ENCODE measurements at places on chromosomes 5 and 9.

- no peak for DNase-seq
Measured at GRCh38 chr9:16417161-16417560, 453.3 kb downstream of the BNC2 start.

GRCh38 chr5:74386571-74387334 is 253.8 kb downstream of the ENC1 start:
- DNase-seq, result no peak

GRCh38 chr9:119157196-119157595 is 212.0 kb downstream of the BRINP1 start:
- no peak for DNase-seq

DNA sequence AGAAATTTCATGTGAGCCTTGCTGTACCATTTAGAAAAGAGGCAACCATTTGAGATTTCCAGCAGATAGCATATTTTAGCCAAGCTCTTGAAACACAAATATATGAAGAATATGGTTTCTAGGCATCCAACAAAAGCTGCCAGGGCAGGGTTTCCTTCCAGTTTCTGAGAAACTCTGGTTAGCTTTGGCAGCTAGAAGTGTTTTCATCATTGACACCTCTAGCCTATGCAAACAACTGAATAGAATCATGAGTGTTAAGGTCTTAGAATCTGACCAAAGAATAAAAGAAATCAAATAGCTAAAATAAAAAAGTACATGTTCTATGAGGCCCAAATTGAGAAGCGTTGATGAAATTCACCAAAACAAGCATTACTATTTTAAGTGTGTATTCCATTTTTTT is 188.1 kb downstream of the TMEM167A start:
- DNase-seq, result no peak

DNA sequence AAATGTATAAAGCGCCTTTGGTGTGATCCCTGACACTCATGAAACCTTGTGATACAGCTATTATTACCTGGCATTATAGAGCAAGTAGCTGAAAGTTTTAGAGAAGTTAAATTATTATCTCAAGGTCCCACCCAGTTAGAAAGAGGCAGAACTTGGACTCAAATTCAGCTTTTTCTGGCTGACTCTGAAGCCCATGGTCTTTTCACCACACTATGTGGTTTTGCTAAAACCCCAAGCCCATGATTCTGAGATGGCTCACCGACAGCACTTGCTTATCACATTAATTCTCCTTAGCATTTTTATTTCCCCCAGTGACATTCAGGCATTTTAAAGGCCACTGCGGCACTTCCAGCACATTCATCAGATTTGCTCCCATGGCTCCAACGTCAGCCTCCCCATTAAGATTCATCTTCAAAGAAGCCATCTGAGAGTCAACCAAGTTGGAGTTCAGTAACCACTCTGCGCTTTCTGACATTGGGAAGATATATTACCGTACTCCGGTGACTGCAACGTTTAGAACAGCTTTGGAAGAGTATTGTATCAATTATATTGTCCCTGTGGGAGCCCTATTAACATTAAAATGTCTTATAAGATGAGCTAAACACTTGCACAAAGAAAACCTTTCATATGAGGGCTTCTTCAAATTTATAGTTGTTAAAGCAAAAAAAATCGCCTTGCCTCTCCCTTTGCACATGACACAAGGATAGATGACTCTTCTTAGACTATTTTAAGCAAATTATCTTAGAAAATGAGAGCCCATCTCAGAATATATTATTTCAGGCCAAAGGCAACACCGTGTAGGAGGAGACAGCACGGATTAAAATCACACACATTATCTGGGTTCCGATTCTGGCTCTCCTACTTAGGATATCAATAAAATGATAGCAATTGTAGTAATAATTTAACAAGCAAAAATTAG is 638.1 kb downstream of the ACTL7B start:
- DNase-seq, result no peak

- DNase-seq, result no peak
Measured at GRCh38 chr9:130950039-130950311, 10.9 kb upstream of the FIBCD1 start.

DNA sequence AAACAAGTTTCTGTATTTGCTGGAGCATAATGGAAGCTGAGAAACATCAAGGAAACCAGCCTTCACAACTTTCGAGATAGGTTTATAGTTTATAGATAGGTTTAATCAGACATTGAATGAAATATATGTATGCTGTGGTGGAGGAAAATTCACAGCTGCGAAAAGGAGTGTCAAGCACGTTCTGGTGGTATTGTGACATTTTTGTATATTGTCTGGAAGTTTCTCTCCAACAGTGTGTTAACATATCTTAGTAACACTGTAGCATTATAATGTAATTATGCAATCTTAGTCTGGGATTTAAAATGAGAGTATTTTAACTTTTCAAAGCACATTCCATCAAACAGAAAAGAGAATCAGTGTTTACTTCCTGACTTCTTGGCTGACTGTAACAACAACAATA is 50.0 kb downstream of the FCHO2 start:
- no peak for DNase-seq

GRCh38 chr5:147203213-147203612 is 31.6 kb upstream of the STK32A start:
- no peak for DNase-seq

- no peak for DNase-seq
Measured at GRCh38 chr5:72138943-72139521, 31.8 kb downstream of the MAP1B start.

DNA sequence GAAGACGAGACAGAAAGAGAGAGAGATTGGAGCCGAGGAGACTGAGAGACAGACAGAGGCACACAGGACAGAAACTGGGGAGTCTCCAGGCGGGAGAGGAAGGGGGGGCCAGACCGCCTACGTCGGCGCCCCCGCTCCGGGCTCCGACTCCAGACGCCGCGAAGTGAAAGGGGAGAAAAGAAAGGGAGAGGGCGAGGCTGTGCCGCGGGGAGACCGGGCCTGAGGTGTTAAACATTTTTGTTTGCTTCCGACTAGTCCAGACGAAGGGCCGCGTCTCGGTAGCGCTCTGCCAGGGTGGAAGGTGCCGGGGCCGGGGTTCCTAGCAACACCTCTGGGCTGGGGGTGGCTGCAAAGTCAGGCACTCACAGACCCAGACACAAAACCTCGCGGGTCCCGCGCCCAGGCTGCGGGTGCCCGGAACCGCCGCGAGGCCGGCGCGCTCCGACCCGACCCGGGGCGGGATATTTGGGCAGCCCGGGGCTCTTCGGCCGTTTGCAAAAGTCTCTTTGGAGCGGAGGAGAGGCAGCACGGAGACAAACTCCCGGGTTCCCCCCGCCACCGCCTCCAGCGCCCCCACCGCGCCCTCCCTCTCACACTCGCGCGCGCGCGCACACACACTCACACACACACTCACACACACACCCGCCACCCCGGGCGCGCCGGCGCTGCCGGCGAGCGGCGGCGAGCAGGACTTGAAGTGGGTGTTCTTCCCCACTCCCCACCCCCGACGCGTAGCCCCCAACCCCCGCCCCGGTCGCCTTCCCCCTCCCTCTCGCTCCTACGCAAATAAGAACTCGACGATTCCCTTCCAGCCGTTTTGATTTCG is 626 bp upstream of the FST start:
- DNase-seq, result peak; percentile 87

Measured in endodermal cell (in vitro differentiated cells).